Retina (tissue), 1 donor: ENCODE measurements at places on chromosomes 7 and 10.

- DNase-seq: no peak
These were observed 141.3 kb upstream of the ZMIZ1 start for GRCh38 chr10:78927257-78927995.

DNA sequence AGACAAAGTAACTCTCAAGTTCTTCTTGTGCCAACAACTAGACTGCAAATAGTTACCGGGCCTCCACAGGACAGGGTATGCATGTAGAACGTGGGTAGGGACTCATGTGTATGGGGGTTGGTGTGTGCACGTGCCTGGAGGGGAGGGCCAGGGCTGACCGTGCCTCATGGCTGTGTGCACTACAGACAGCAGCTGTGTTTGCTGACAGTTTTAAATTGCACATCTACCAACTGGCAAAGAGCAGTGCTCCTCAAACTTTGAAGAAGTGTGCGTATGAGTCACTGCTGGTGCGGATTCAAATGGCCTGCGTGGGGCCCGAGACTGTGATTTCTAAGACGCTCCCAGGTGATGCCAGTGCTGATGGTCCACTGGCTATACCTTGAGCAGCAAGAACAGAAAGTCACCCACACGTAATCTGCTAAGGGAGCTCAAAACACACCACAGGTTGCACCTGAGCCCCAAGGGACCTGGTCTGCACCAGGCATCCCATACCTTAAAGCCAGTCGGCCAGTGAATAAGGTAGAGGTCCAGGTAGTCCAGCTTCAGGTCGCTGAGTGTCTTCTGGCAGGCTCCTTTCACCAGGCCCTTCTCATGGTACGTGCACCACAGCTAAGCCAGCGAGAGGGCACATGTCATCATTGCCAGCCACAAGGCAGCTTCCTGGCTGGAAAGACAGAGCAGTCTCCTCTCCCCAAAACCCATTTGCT, 8.5 kb downstream of the AKR1B1 start:
- no peak for DNase-seq

GRCh38 chr10:45053569-45054100, 52.9 kb downstream of the ZNF22 start:
- no peak for DNase-seq

DNA sequence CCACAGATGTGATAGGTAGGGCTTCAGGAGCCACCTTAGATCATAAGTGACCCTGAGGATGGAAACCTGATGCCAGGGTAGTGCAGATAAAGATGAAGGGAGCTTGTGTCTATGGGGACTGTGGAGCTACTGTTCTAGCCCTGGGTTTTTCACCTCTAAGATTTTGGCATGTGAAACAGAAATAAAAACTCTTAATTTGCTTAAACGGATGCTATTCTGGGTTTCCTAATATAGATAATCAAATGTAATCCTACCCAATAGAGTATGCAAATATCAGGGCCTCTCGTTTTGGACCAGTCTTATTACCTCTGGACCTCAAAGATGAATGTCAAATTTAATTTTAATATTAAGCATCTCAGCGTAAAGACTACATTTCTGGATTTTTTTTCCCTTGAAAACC, 49.3 kb downstream of the ABCB4 start:
- no peak for DNase-seq

GRCh38 chr7:2517678-2518507, 1.7 kb upstream of the LFNG start:
- no peak for DNase-seq
